ENCODE measurements at places on chromosomes 5 and 9.

- DNase-seq = no peak
These were observed 158.7 kb downstream of the DRD1 start for GRCh38 chr5:175285261-175285660.

GRCh38 chr5:78588507-78588906 lies 60.1 kb downstream of the LHFPL2 start:
- DNase-seq = no peak

DNA sequence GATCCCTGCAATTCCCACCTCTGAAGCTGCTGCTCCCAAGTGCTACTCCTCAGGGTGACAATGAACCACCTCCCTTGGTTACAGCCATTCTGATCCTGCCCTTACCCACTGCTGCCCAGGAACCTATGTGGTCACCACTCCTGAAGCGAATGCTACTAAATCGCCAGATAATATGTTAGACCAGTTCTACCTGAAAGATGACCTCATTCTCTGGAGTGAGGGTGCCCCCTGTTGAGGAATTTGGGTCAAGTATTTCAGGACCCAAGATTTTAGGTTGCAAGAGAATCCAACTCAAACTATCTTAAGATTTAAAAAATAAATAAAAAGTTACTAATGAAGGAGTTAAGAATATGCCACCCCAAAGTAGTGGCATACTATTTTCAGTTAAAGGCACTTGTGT lies 5.8 kb upstream of the SNAPC3 start:
- DNase-seq = no peak

DNA sequence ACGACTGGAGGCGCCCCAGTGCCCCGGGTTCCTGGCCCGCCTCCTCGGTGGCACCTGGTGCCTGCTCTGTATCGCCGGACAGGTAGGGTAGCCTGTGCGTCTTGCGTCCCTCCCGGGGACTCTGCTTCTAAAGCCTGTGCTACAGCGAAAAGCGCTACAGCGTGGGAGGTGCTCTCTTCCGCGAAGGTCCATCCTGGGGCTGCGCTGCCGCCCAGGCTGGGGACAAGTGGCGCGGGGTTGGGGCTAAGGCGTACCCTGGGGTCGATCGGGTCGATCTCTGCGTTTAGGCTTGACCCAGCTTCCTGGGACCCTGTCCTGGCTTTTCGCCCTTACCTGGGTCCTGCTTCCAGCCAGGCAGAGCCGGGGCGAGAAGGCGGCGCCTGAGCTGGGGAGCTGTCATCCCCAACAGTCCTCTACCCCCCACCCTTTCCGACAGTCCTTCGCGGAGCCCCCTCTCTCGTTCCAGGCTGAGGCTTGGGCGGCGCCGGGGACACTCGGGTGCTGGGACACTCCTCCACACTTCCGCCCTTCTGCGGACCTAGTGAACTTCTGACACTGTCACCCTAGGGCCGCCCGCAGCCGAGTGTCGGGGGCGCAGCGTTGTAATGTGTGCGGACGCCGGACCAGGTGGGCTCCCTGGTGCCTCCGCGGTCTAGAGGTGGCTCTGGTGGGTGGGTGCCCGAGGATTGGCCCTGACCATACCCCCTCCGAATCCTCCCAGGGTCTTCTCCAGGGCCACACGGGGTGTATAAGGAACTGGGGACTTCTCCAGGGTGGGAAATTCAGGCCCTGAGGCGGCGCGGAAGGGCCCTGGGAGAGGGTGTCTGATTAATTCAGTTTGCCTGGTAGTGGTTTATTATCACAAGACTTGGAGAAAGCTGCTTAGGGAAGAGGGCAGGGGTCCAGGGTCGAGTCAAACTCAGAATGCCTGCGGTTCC lies 328.2 kb downstream of the SH3GL2 start:
- no peak for DNase-seq

GRCh38 chr5:138737494-138738265 lies 15.5 kb upstream of the CTNNA1 start:
- DNase-seq = no peak

Measured in NCI-H187 (cell line).